ENCODE measurements at places on chromosomes 1 and 21.
A peak's percentile ranks its signal among the peaks of the same experiment; 100 is the strongest.

DNA sequence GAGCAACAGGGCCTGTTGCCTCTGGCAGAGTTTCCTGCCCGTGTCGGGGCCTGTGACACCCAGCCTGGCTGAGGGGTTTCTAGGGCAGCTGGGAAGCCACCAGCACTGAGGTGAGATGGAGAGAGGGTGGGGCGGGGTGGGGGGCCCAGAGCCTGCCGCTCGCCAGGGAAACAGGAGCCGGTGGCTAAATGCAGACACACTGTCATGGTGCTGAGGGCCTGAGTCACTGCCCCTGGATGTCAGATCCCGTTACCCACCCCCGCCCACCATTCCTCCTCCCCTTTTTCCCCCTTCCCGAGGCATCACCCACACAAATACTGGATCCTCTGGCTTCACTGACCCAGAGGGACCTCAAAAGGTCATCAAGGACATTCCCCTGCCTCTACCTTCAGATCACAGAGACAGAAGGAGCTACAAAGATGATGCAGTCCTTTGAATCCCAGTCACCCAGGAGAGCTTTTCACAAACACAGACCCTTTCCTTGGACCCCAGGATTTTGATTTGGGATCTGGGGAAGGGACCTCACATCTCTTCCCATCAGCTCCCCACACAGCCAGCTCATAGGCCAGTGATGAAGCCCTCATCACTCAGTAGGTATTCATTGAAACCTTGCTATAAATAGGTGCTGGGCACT is 1.9 kb upstream of the HSPB7 start:
- no peak for DNase-seq

- DNase-seq = no peak
These were observed 123.7 kb downstream of the MATN1 start for GRCh38 chr1:30599721-30600120.

GRCh38 chr1:221858818-221859611 is 117.1 kb upstream of the DUSP10 start:
- no peak for DNase-seq

DNA sequence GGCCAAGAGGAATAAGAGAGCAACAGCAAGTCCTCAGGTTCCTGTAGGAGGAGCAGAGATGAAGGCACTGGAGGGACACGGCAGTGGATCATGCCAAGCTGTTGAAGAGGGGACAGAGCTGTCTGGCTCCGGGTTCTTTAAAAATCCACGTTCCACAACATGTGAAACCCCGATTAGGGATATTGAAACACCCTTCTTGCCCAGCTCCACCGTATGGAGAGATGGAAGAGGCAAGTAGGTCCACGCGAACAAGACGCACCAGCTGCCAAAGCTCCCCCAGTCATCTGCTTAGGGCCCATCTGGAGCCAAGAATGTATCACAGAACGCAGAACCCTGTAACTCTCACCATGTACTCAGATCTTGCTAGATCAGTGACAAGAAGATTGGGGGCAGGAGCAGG is 3.9 kb downstream of the C1orf198 start:
- DNase-seq = no peak

DNA sequence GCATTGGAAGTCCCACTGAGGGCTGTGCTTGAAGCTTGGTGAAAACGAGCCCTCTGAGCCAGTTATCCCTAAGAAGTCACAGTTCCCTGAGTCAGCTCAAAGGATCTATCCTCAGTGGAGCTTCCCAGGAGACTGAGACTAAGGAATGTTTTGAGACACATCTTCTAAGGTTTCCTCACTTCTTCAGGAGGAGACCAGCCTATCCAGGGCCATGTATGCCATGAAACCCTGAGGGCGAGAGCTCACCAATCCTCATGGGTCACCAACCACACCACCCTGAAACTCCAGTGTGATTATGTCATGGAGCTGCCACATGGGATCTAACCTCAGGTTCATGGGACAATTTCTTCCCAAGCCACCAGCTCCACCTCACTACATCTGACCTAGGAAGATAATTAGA is 7.6 kb upstream of the TIE1 start:
- DNase-seq = no peak

- no peak for DNase-seq
These were observed 737.6 kb downstream of the PLA2G4A start for GRCh38 chr1:187566354-187566753.

DNA sequence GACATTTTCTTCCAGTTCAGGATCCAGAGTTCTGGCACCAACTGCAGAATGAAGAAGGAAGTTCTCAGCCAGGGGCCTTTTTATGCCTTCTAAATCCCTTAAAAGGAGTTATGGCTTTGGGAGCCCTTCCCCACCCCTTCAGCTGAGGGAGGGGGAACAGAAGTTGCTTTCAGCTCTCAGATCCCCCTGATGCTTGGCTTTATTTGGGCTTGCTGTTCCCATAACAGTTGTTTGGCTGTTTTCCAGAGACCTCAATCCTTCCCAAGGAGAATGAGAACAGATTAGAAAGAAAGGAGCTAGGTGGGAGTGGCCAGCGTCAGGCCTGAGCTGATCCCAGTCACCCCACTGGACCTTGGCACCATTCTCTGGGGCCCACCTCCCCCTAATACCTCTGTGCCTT is at the start of gene RPE65:
Gene RPE65 (minus strand): TSS at position 54 of the 400 bp plus-strand sequence. CDS start 49 bp downstream, at position 5.
- DNase-seq = no peak

- no peak for DNase-seq
These were observed 67.6 kb downstream of the RGS13 start for GRCh38 chr1:192703283-192704206.

DNA sequence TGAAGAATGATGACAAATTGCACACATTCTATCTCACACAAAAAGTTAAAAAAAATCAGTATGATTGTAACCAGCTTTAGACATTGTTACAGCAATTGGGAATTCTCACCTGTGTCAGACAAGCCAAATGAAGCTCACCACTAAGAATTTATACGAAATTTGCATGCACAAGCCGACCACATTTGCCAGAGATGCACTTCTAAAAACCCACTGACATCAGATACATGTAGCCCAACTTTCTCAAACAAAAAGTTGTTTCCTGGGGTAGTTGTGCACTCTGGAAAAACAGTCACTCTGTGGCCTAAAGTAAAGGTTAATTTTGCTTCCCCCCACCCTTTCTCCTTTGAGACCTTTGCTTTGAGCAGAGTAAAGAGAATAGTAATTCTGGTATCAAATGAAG is 67.9 kb upstream of the IL12RB2 start:
- DNase-seq = no peak

DNA sequence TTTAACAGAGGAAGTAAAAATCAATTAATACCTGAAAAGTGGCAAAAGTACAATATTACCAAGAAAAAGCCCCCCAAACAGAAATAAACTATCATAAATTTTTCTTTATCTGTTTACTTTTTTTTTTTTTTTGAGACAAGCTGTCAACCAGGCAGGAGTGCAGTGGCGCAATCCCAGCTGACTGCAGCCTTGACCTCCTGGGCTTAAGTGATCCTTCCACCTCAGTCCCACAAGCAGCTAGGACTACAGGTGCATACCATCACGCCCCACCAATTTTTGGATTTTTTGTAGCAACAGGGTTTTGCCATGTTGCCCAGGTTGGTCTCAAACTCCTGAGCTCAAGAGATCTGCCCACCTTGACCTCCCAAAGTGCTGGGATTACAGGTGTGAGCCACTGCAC is 8.0 kb downstream of the TFB2M start:
- no peak for DNase-seq

DNA sequence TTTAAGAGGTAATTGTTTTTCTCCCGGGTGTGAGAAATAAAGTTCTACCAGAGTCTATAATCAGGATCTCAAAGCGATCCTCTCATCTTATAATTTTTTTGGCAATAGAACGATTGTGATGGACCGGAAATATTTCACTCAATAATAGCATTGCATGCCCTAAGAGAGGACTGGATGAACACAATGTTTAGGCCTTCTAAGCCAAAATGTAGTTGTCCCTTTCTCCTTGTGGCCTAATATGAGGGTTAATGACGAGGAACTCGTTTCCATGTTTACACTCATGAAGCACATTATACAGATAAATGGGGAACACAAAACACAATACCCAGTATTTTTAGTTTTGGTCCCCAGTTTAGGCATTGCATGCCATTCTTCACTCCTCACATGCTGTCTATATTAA is 5.9 kb downstream of the TBX15 start:
- DNase-seq = no peak

DNA sequence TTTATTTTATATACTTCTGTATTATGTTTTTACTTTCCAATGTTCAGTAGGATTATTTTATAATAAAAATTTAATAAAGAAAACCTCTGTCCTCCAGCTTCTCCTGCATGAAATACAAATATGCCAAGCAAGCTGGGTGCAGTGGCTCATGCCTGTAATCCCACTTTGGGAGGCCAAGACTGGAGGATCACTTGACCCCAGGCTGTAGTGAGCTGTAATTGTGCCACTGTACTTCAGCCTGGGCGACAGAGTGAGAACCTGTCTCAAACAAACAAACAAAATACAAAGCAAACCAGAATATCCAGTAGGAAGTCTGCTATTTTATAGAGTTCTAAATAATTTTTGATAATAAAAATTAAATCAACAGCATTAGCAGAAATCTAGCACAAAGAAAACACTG is 168.8 kb downstream of the EIF4G3 start:
- no peak for DNase-seq

GRCh38 chr21:46600978-46601377 is 3.9 kb downstream of the S100B start:
- no peak for DNase-seq

GRCh38 chr1:173341971-173342370 is 134.8 kb upstream of the TNFSF4 start:
- no peak for DNase-seq

GRCh38 chr1:216945538-216946080 is 222.4 kb upstream of the ESRRG start:
- no peak for DNase-seq

GRCh38 chr1:22745669-22746585 is 35.3 kb downstream of the EPHB2 start:
- DNase-seq = no peak

GRCh38 chr1:10866321-10867093 is 70.1 kb upstream of the CASZ1 start:
- peak; percentile 6 for DNase-seq

- DNase-seq = no peak
These were observed 1.0 kb upstream of the PSRC1 start for GRCh38 chr1:109283748-109284600.

- no peak for DNase-seq
These were observed 62.6 kb downstream of the SPAG17 start for GRCh38 chr1:118122234-118123004.

- DNase-seq = no peak
These were observed 878.5 kb downstream of the USP25 start for GRCh38 chr21:16608209-16608830.

DNA sequence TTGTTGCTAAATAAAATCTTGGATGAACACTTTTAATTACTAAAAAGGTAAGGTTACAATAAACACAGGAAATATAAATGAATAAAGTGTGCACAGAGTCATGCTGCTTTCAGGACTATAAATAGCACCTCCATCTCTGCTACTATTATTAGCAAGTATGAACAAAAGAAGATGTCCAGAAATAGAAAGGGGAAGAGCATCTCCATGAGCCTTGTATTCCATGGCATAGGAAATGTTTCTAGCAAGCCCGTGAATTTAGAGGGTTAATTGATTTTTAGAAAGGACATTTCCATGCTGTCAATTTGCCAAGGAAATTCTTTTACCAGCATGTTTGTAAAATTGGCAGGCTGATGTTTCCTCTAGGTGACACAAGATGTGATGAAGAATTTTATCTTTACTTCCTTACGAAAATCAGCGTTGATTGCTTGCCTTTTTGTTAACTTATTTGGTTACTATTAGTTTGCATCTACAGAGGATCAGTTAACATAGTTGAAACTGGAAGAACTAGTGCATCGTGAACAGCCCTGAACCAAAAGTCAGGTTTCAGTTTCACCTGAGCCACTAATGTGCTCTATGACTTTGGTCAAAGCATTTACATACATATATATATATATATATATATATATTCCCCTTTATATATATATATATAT is 45.3 kb downstream of the NR5A2 start:
- no peak for DNase-seq

- no peak for DNase-seq
These were observed 44.1 kb upstream of the TSPAN2 start for GRCh38 chr1:115133440-115133839.

DNA sequence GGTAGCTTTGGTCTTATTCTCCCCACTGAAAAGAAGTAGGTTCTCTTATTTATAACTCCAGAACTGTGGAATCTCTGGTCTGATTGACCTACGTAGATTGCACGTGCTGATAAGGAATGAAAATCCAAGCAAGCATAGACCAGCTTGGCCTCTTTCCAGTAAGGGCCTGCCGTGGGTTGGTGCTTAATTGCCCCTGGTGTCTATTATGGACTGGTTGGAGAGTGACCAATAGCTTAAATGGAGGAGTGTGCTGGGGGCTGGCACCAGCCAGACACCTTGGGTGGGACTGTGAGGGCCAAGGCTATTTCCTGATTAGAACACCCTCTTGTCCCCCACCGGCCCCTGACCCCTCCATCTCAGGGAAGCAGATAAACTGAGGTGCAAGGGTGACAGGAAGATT is 74.0 kb downstream of the TENT5C start:
- no peak for DNase-seq

GRCh38 chr1:174116042-174116441 is 43.3 kb upstream of the RABGAP1L start:
- no peak for DNase-seq

- no peak for DNase-seq
These were observed 198.9 kb downstream of the LRRC7 start for GRCh38 chr1:69766431-69767180.

GRCh38 chr1:236455243-236455642 is 61.2 kb downstream of the EDARADD start:
- DNase-seq = no peak

- DNase-seq = no peak
These were observed 70.8 kb upstream of the FMN2 start for GRCh38 chr1:240020871-240021270.

GRCh38 chr1:85317560-85317959 is 41.1 kb upstream of the BCL10 start:
- no peak for DNase-seq

DNA sequence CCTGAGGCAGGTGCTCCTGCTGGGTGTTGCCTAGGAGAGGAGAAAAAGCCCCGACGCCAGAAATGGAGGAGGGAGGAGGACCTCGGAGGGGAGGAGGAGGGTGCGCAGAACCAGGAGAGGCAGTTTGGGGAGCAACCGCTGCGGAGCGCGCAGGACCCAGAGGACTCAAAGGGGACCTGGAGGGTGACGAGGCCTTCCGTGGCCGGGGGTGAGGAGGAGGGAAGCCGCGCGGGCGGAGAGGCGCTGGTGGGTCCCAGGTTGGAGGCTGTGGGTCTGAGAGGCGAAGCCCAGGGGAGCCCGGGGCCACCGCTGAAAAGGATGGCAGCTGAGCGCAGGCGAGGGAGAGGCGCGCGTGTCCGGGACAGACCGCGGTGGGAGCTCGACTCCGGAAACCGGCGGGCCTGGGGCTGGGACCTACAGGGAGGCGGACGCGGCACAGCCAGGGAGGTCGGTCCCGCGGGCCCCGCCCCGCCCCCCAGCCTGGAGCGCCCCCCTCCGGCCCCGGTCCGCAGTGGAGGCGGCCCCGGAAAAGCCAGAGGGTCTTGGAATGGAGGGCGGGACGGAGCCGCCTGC is 15.1 kb downstream of the RNF223 start:
- DNase-seq = no peak

GRCh38 chr1:186745531-186746146 is 65.4 kb upstream of the PTGS2 start:
- DNase-seq = no peak

GRCh38 chr1:166273618-166274017 is 106.8 kb upstream of the FAM78B start:
- no peak for DNase-seq

- DNase-seq = no peak
These were observed 26.9 kb upstream of the DPYD start for GRCh38 chr1:97947695-97948094.

- DNase-seq = no peak
These were observed 97.0 kb upstream of the CHODL start for GRCh38 chr21:18147678-18148077.

- no peak for DNase-seq
These were observed 41.7 kb downstream of the PTGFRN start for GRCh38 chr1:116951200-116951935.
